Activated CD8-positive, alpha-beta T cell treated with anti-CD3 and anti-CD28 coated beads, Interleukin-2, amount 10 ng/mL, durations not matched to agents 7 days and 5 days (primary cell): ENCODE measurements at places on chromosomes 6 and 20.

- H3K4me1 ChIP-seq: no peaks in the 10 kb centered on the region
- H3K4me3 ChIP-seq: no peak overlapping the region
- no peak for DNase-seq
- H3K36me3 ChIP-seq: peaks cover 43% of the 10 kb centered on the region
- no peaks in the 10 kb centered on the region for H3K27me3 ChIP-seq
- H3K27ac ChIP-seq: no peak overlapping the region
Observed at GRCh38 chr20:37243076-37243936, 18.3 kb downstream of the GHRH start.

- peaks cover 49% of the 10 kb centered on the region for H3K36me3 ChIP-seq
- peaks cover 72% of the 10 kb centered on the region for H3K4me1 ChIP-seq
- DNase-seq: no peak
- no peak overlapping the region for H3K27ac ChIP-seq
- no peaks in the 10 kb centered on the region for H3K27me3 ChIP-seq
- H3K4me3 ChIP-seq: no peak overlapping the region
Observed at GRCh38 chr6:30321692-30322388, 4.9 kb upstream of the TRIM39 start.

- H3K27me3 ChIP-seq: no peaks in the 10 kb centered on the region
- peaks cover 37% of the 10 kb centered on the region for H3K4me1 ChIP-seq
- DNase-seq: no peak
- peak overlapping the region; percentile 62 for H3K27ac ChIP-seq
Observed at GRCh38 chr20:48682529-48683363, 145.1 kb downstream of the PREX1 start.

GRCh38 chr6:115767931-115768330 lies 292.8 kb downstream of the FRK start:
- H3K4me3 ChIP-seq: no peak overlapping the region
- H3K27ac ChIP-seq: no peak overlapping the region
- H3K4me1 ChIP-seq: no peaks in the 10 kb centered on the region
- no peaks in the 10 kb centered on the region for H3K36me3 ChIP-seq

DNA sequence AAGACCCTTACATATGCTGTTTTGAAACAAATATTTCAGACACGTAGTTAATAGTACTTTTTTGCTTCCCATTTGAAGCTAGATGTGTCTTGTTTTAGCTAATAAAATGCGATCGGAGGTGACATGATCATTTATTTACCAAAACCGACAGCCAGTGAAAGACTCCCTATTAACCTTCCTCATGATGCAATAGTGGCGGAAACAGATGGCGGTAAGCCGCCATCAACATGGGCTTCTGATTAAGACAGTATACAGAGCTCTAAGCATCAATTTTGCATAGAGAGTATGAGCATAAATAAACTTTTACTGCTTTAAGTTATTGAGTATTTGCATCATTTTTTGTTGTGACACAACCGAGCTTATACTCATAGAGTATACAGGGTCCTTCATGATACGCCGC lies 1282.4 kb upstream of the ADGRB3 start:
- no peak for DNase-seq
- H3K27ac ChIP-seq: no peak overlapping the region
- no peaks in the 10 kb centered on the region for H3K27me3 ChIP-seq
- H3K36me3 ChIP-seq: no peaks in the 10 kb centered on the region

- H3K36me3 ChIP-seq: no peaks in the 10 kb centered on the region
- peaks cover 23% of the 10 kb centered on the region for H3K4me1 ChIP-seq
- no peaks in the 10 kb centered on the region for H3K27me3 ChIP-seq
- H3K4me3 ChIP-seq: no peak overlapping the region
- H3K27ac ChIP-seq: no peak overlapping the region
Observed at GRCh38 chr20:31837896-31838397, 7.5 kb downstream of the FOXS1 start.

GRCh38 chr6:170094686-170095272 lies 196.1 kb downstream of the DLL1 start:
- H3K4me3 ChIP-seq: no peak overlapping the region
- no peak overlapping the region for H3K27ac ChIP-seq
- peaks cover 20% of the 10 kb centered on the region for H3K4me1 ChIP-seq
- H3K36me3 ChIP-seq: peaks cover 13% of the 10 kb centered on the region

DNA sequence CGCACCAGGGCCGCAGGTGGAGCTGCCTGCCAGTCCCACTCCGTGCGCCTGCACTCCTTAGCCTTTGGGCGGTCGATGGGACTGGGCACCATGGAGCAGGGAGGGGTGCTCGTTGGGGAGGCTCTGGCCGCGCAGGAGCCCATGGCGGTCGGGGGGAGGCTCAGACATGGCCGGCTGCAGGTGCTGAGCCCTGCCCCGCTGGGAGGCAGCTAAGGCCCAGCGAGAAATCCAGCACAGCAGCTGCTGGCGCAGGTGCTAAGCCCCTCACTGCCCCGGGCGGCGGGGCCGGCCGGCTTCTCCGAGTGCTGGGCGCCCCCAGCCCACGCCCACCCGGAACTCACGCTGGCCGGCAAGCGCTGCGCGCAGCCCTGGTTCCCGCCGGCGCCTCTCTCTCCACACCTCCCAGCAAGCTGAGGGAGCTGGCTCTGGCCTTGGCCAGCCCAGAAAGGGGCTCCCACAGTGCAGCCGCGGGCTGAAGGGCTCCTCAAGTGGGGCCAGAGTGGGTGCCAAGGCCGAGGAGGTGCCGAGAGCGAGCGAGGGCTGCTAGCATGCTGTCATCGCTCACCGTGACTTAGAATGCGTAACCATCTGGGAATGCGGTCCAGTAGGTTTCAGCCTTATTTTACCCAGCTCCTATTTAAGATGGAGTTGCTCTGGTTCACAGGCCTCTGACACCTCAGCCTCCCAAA lies 77.3 kb downstream of the C6orf52 start:
- H3K4me1 ChIP-seq: peaks cover 6% of the 10 kb centered on the region
- H3K36me3 ChIP-seq: peaks cover 13% of the 10 kb centered on the region
- H3K4me3 ChIP-seq: no peak overlapping the region
- DNase-seq: no peak
- H3K27ac ChIP-seq: no peak overlapping the region

DNA sequence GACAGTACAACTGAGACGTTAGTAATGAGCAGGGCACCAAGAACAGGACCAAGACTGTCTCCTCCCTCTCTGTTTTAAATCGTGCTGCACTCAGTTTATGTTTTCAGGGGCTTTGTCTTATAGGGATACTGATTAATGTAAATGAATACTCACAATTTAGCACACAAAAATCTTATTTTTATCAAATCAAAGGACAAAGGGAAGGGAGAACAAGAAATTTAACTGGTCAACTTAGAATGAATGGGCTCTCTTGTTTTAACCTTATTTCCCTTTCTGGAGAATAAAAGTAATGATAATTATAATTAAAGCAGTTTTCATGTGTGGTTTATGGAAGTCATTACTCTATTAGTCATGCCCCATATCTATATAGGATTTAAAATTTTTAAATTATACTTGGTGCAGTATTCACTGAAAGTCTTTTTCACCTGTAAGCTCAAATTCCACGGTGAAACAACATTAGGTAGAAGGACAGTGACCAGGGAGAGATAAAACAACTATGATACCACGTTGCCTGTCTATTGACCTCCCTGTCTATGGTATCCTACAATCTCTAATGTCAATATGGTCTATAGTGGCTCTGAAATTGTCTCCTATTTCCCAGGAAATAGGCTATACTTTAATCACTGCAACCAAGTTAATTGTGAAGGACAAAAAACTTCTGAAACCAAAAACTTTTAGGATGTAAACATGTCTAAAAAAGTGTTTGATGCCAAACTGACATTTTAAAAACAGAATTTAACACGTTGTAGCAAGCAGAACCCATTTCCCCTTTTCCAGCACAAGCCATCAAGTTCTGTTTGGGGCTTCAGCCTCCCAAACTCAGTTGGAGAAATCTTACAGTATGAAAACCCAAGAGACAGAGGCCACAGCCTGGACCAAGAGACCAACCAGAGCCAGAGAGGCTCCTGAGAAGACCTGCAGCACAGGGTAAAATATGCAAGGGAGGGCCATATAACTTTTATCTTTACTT lies 15.0 kb downstream of the ELOVL5 start:
- H3K4me3 ChIP-seq: peak overlapping the region; percentile 16
- no peak for DNase-seq
- H3K27me3 ChIP-seq: no peaks in the 10 kb centered on the region
